Stimulated activated CD4-positive, alpha-beta T cell treated with anti-CD3 and anti-CD28 coated beads, Interleukin-15, amount 100 ng/mL, for 48 hours (primary cell): ENCODE measurements at places on chromosomes 16 and 17.
A peak's percentile ranks its signal among the peaks of the same experiment; 100 is the strongest.

GRCh38 chr16:28537076-28537475 is 1.7 kb downstream of the NUPR1 start:
- DNase-seq, result no peak

DNA sequence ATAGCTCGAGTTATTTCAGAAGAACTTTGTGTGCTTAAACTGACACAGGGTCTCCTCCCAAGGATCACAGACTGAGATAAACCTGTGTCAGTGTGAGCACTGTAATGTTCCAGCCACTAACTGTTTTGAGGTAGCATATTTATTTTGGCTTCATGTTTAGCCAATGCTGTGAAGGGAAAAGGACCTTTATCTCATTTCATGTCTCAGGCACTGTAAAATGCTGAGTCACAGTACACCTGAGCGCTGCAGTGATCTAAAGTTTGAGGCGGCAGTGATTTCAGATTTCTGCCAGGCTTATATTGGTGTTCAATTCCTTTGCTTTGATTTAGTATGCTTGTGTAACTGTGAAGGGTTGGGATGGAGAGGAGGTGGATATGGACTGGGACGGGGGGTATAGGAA is 3.1 kb upstream of the DNAJA2 start:
- DNase-seq, result no peak

DNA sequence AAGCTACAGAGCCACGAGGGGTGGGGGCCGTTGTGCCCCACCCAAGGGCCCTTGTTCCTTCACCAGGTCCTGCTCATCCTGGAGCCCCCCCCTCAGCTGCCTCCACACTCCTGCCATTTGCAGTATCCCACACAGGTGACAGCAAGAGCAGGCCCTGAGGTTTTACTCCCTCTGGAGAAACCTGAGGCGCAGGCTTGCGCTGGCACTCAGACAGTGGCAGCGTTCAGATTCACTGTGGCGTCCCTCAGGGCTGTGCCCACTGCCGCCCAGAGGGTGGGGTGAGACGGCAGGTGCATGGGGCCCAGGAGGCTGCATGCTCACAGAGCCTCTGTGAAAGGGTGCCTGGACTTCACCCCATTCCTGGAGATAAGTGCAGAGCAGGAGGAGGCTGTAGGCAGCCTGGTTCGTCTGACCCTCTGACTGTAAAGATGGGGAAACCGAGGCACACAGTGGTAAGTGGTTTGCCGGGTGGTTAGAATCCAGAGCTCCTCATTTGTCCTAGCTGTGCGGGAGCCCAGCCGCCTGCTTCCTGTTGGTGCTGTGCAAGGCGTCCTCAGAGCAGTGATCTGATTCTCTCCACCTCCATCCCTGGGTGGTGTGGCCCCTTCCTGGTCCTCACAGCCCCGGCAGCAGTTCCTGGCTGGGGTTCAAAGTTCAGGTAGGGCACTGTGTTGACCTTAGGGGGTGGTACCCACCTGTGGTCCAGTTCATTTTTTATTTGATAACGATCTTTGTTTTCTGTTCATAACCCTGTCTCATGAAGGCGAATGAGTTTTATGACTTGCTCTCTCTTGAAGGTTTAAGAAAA is 1.6 kb downstream of the SPIRE2 start:
- no peak for DNase-seq

DNA sequence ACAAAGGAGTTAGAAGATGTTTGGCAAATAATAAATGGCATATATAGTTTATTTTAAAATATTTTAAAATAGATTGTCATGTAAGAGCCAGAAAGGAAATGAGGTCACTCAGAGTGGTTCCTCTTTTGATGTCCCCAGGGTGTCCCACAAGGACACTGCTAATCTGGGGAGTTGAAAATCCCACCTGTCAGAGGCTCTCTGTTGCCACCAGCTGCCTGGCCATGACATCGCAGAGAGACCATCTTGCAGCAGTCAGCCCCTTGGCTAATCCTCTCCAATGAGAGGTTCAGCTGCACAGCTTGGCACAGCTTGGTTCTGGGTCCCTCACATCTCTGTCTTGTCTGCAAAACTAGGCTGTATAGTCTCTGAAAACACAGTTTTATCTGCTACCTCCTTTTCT is 11.0 kb upstream of the RBFOX1 start:
- DNase-seq, result no peak

DNA sequence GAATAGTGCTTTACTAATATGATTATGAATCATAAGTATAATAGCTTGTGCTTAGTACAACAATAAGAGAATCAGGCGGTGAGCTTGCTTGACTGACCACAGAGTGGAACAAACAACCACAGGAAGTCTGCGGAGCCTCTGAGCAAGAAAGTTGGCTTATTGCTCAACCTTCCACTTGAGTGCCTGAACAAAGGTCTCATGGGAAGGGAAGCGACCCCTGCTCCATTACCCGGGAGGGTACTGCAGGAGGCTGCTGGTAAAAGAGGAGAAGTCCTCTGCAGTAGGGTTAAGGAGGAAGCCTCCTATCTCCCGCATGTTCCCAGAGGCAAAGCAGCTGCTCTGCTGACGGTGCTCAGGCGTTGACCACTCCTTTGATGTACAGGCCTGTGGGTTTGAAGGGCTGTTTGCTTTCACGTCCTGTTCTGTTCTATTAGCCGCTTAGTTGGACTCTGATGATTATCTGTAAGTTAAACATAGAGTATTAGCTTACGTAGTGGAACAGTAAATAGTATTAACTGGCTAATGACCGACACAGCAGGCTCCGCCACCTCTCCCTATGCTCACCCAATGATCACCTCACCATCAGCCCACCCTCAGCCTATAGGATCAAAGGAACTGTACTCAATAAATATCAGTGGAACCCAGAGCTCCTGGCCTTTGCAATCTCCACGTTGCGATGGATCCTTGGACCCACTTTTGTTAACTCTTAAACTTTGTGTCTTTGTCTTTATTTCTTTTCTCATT is 17.5 kb downstream of the ALOX15B start:
- no peak for DNase-seq

DNA sequence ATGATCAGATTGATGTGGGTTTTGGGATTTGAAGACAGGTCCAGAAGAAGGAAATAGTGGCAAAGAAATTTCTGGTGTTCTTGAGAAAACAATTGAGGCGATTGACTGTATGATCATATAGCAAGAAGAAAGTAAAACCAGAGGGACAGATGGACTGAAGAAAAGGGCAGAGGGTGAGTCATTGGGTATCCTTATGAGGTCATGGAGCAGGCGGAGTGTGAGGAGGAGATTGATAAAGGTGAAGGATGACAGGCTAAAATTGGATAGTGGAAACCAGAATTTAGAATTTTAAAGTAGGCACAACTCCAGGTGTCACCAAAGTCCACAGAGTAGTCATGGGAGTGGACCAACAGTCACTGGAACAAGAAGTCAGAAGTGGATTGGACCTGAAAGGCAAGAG is 1.4 kb upstream of the KRT28 start:
- DNase-seq, result no peak

DNA sequence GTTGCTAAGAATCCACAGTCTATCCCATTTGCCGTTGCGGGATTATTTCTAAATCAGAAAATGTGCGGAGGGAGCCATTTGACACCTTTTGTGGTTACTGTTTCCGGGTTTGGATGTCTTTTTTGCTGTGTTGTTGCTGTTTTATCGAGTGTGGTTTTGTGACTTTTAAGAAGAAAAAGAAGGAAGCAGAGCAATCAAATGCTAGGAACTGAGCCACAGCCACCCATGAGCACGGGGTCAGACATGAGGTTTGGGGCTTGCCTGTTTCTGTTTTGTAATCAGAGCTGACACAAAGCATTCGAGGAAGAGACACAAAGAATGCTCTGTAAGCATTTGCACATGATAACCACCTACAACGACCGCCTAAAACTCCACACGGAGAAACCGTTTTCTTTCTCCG is 53.1 kb upstream of the CHMP6 start:
- peak; percentile 10 for DNase-seq

- DNase-seq, result no peak
Observed at GRCh38 chr17:44794851-44795413, 35.2 kb downstream of the GJC1 start.

- no peak for DNase-seq
Observed at GRCh38 chr17:19288453-19288852, 51.3 kb downstream of the EPN2 start.

GRCh38 chr16:2603165-2604015 is 65.6 kb downstream of the PDPK1 start:
- DNase-seq, result peak; percentile 79

GRCh38 chr17:1220346-1220745 is 40.6 kb upstream of the ABR start:
- no peak for DNase-seq

GRCh38 chr16:56211435-56211981 is 20.2 kb downstream of the GNAO1 start:
- DNase-seq, result no peak

GRCh38 chr16:78804058-78804735 is 704.7 kb downstream of the WWOX start:
- DNase-seq, result no peak

GRCh38 chr17:61057257-61057656 is 342.4 kb upstream of the TBX2 start:
- DNase-seq, result no peak

GRCh38 chr16:85357323-85357722 is 245.1 kb upstream of the CIBAR2 start:
- no peak for DNase-seq

GRCh38 chr16:53435066-53435688 is 906 bp downstream of the RBL2 start:
- DNase-seq, result peak; percentile 30

- DNase-seq, result no peak
Observed at GRCh38 chr16:78786635-78787034, 687.2 kb downstream of the WWOX start.

GRCh38 chr16:86960266-86960665 is 356.9 kb downstream of the C16orf95 start:
- no peak for DNase-seq

- DNase-seq, result no peak
Observed at GRCh38 chr16:87860553-87861299, 8.6 kb downstream of the SLC7A5 start.

DNA sequence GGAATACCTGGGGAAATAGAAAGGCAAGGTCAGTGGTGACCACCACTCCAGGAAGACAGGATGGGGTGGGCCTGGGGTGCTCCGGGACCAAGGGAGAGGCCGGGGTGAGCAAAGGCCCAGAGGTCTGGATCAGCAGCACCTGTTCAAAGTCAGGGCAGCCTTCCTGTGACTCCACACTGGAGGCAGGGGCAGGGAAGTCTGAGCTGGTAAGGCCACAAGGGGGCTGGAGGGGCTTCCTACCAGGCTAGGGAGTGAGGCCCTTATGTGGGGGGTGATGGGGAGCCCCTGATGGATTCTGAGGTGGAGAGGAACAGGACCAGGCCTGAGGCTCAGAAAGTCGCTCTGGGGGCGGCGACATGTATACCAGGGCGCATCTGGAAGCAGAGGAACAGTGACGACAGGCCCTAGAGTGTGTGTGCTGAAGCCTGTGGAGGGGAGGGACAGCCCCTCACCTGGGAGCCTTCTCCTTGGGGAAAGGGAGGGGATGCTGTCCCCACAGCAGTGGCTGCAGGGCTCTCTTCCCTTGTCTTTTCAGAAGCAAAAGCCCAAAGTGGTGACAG is 3.7 kb downstream of the C16orf78 start:
- no peak for DNase-seq

DNA sequence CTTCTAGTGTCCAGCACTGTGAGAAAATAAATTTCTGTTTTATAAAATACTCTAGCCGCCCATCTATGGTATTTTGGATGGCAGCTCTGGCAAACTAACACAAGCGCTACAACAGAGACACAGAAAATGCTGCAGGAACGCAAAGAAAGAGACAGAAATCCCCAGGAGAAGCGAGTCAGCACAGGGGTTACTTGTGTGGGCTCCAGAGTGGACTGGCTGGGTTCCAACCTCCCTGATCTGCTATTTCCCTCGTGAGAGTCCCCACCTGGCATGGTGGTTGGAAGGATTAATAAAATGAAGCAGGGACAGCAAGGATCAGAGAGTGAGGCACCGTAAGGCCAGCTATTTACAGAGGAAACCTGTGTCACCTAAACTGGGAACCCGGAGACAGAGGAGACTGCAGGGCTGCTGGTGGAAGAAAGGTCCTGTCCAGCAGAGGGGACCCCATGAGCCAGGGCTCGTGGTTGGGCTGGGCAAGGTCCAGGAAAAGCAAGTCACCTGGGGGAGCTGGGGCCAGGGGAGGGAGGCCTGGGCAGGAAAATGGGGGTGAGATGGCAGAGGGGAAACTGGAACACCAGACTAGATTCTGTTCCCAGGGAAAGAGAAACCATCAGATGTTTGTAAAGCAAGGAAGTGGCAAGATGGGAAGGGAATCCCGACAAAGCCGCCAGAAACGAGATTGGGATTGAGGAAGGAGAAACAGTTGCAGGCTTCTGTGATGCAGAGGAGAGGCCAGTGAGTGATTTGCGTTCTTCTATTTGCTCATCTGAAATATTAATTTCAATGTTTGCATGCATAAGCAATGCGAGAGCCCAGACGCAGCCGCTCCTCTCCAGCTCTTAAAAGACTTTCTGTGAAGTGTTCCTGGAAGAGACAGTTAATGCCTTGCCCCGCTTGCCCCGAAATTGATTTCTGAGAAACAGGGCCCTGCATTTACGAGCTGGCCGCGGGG is 63.0 kb upstream of the TEKT3 start:
- DNase-seq, result no peak

GRCh38 chr17:49677134-49677932 is 564 bp downstream of the SPOP start:
- DNase-seq, result peak; percentile 93

GRCh38 chr16:12548270-12548983 is 255.3 kb downstream of the CPPED1 start:
- DNase-seq, result no peak

- DNase-seq, result no peak
Observed at GRCh38 chr16:87160234-87160636, 157.0 kb downstream of the C16orf95 start.

DNA sequence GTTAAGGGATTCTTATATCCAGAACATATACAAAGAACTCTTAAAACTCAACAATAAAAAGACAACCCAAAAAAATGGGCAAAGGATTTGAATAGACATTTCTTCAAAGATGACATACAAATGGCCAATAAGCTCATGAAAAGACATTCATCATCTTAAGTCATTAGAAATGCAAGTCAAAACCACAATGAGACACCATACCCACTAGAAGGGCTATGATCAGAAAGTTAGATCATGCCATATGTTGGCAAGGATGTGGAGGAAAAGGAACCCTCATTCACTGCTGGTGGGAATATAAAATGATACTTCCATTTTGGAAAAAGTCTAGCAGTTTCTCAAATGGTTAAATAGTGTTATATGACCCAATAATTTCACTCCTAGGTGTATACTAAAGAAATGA is 9.4 kb downstream of the PLD6 start:
- DNase-seq, result no peak

DNA sequence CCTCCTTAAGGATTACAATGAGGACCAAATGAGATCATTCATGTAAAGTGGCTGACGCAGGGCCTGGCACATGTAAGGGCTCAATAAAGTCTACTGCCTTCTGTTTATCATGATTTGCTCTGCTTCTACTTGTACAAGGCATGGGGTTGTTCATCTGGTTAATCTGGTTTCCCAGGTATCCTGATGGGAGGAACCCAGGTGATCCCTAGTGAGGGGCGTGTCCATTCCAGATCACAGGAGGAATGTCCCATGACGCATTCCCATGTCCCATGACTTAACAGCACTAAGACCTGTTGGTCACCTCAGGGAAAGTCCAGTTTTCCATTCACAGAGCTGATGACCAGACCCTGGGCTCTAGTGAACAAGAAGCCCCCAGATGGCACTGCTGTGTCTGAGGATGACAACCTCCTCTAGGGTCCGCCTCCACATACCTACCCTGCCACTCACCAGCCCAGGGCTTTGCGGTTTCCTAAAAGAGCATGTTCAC is 11.5 kb upstream of the TPPP3 start:
- DNase-seq, result no peak

- DNase-seq, result no peak
Observed at GRCh38 chr17:38569701-38570512, 35.8 kb downstream of the SRCIN1 start.
